ENCODE measurements at places on chromosomes 7 and 10.

- DNase-seq, result no peak
These were observed 159.6 kb downstream of the SLC16A9 start for GRCh38 chr10:59550061-59550460.

DNA sequence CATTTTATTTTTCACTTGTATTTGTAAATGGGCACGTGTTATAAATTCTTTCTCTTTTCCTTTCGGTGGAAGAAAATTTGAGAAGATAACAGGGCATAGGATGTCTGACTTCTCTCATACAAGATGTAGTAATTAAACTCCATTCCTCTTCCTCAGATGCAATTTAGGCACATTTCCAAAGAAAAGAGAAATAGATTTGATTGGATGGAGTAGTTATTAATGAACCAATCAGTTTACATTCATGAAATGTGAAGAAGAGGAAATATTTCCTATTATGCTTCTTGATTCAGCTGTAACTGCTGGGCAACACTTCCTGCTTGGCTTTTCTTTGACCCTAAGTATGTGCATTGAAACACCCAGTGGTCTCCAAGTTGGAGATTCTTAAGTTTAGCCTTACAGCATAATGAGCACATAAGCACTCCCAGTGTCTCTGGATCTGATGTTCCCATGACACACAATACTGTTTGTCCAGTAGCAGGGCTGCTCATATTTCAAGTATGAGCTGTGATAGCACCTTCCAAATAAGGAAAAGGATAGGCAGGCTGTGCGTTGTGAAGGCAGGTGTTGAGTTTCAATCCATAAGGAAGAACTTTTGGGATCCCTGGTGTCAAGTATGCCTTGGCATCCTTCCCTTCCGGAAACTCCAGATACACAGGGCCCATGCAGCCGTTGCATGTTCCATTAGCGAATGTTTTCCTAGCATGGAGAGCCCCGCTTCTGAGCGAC, 33.4 kb upstream of the COBL start:
- DNase-seq, result no peak

- DNase-seq, result no peak
These were observed 123.1 kb upstream of the HPS1 start for GRCh38 chr10:98569853-98570252.

DNA sequence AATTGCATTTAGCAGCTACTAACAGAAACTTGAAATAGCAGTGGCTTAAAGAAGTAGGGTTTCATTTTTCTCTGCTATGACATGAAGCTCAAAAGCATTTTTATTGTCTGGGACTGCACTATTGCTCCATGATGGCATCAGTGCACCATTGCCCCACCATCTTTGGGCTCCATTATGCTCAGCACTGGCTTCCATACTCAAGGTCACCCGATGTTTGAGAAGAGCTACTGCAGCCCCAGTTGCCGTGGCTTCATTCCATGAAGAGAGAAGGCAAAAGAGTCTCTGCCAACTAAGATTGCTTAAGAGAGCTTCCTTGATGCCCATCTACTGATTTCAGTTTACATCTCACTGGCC, 192.2 kb upstream of the LRGUK start:
- no peak for DNase-seq

DNA sequence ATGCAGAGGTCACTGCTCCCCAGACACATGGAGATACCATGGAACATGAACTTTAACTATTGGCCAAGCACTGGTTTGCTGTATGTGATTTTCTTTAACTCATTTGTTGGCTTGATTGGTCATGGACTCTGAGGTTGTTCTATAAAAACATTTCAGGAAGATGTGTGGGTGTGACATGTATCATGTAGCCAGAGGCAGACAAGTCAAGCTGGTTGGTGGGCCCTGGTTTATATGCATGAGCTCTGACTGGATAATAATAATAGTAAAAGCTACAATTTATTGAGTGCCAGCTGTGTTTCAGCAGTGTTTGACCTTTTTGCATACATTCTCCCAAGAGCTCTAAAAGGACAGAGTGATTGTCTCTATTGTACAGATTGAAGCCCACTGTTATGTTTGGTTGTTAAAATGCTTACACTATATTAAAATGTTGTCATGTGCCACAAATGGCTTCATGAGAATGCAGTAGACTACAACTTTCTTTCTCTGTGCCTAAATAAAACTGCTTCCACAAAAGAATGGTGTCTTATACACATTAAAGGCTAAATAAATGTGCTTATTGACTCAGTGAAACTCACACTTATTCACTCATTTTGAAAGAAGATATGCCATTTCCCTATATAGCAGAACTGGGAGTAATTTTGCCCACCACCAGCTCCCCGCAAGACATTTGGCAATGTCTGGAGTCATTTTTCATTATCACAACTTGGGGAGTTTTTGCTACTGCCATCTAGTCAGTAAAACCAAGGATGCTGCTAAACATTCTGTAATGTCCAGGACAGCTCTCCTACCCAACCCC, 243.6 kb upstream of the NFE2L3 start:
- DNase-seq, result no peak

DNA sequence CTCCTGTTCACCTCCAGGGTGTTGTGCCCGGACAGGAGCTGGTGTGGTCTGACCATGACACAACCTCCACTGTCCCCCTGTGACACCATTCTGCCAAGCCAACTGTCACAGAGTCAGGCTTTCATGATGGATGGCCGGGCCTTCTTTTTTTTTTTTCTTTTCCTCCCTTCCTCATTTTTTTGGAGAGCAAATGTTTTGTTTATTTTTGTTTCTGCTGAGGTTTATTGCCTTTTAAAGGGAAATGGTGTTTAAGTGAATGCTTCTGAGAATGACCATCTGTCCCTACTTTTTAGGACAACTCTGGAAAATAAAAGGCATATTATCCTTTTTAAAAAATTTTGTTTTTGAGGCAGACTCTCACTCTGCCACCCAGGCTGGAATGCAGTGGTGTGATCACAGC, 115.1 kb upstream of the NPS start:
- DNase-seq, result no peak

DNA sequence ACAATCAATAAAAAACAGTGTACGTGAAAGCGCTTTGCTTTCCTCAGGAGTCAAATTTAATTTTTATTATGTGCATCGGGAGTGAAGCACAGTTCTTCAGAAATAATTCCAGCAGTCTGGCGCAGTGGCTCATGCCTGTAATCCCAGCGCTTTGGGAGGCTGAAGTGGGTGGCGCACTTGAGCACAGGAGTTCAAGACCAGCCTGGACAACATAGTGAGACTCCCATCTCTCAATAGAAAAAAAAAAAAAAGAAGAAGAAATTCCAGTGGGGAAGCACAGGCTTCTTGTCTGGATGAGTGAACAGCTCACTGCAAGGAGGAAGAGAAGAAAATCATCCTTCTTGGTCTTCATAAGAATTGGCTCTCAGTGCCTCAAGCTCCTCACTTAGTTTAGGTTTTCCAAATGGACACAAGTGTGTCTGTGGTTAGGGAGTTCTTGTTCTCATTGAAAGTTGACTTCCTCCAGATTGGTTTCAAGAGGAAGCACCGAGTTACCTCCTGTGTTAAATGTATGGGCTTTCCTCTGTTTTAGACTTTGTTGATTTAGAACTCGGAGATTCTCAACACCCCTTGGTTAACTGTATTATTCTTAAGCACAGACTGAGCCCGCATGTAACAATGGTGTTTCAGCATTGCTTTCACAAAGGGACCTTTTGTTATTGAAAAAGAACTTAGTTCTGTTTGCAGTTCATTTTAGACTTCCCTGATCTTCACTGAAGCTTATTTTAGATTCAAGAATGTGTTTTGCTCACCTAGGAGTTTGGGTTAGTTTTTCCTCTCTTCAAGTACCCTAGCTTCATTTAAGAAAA, 28.0 kb downstream of the LMTK2 start:
- no peak for DNase-seq

GRCh38 chr10:63554657-63555056, 33.5 kb downstream of the REEP3 start:
- peak; percentile 54 for DNase-seq

DNA sequence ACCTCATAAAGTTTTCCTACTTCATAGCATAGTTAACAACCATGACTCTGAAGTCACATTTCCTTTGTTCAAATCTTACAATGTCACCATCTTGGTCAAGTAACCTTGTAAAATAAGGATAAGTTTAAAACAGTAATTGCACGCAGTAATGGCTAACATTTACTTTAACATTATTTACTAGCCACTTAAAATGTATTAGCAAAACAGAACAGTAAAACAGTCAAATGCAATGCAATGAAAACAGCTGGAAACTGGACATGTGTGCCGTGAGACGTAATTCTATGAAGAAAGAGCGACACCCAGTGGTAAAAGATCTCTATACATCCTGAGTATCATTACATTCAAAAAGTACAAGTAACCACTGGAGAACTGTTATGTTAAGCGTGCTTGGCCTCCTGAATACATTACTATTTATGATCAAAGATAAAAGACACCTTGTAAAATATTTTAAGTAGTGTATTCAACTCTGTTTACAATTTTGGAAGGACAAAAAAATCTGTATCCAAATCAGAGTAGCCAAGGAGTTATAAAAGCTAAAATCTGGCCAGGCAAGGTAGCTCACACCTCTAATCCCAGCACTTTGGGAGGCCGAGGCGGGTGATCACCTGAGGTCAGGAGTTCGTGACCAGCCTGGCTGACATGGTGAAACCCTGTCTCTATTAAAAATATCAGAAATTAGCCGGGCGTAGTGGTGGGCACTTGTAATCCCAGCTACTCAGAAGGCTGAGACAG, 27.2 kb downstream of the ATE1 start:
- DNase-seq, result peak; percentile 10

DNA sequence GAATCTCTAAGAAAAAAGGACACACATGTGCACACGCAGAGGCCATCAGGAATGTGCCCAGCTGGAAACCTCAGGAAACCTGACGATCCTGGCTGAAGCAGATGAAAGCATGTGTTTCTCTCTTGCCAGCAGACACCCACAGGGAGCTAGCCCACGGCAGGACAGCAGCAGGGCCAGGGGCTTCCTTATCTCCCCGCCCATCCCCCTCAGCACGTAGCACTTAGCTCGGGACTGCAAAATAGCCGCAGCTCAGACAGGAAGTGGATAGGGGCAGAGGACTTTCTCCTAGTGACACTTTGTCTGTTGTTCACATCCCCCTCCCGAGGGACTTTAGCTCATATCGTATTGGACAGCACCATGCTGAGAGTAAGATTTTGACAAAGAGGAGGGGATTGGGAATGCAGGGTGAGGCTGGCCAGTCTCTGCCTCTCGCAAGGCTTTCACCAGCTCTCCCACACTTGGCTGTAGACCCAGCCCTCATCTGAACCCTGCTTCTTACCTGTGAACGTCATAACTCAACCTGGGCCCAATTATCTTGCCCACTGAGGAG, 63.8 kb downstream of the MKI67 start:
- DNase-seq, result no peak

DNA sequence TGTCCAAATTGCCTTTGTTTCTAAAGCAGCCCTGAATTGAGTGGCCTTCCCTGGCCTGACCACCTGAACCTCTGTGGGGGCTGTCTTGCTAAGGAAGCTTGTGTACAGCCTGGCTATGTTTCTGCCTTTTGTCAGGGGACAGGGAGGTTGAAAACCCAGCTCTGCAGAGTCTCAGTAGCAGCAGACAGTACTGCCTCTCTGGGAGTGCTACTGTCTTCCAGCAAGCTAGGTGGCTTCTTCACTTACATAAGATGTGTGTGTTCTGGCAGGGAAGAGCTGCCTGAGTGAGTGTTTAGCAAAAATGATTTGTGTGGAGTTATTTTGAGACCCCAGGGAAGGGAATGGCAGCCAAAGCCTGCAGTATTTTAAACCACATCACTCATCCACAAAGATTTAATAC, 57.4 kb downstream of the LRRC4 start:
- DNase-seq, result no peak

GRCh38 chr7:106430535-106431455, 146.0 kb upstream of the NAMPT start:
- DNase-seq, result no peak

GRCh38 chr10:78892338-78893176, 176.2 kb upstream of the ZMIZ1 start:
- DNase-seq, result no peak

DNA sequence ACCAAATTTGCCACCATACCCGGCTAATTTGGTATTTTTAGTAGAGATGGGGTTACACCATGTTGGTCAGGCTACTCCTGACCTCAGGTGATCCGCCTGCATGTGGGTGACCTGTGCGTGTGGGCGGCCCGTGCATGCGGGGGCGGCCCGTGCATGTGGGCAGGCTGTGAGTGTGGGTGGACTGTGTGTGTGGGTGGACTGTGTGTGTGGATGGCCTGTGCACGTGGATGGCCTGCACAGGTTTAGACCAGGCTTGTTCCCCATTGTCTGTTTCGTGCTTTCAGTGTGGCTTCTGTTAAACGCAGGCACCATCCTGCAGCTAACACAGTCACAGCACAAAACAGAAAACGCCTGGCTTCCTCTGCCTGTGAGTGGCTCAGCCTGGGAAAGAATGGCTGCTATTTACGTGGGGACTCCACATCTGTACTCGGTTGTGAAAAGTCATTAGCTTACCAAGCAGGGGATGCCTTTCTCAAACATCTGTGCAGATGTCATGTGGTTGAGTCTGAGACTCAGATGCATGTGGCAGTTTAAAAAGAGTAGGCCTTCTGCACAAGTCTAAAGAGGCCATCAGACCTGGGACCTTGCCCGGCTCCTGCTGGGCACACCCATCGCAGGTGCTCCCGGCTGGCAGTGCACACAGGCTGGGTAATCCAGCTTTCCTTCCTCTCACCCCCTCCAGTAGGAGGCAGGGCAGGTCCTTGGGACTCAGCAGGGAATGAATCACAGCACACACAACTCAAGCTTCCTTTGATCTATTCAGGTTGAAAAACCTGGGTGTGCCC, 91.6 kb downstream of the COBL start:
- no peak for DNase-seq

GRCh38 chr10:78963074-78964034, 105.4 kb upstream of the ZMIZ1 start:
- no peak for DNase-seq

- peak; percentile 63 for DNase-seq
These were observed 17.3 kb upstream of the CSGALNACT2 start for GRCh38 chr10:43120929-43121314.

- peak; percentile 21 for DNase-seq
These were observed 10.3 kb downstream of the ITPRIP start for GRCh38 chr10:104327745-104328645.

DNA sequence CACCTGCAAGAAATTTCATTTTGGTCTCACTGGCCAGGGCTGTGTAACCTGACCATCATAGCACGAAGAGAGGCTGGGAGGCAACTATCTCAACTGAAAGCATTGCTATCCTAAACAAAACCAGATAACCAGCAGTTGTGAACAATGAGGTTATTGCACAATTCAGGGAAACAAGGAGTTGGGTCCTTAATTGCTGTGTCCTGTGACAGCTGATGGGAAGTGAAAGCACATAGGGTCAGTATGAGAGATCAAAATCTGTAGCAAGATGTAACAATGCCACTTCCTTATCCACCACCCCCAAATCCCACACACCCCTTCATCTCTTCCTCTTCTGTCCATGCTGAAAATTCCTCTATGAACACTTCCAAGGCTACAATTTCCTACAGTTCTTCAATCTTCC, 80.2 kb downstream of the HTR7 start:
- DNase-seq, result no peak

- DNase-seq, result peak; percentile 97
These were observed at the start of gene STMP1 for GRCh38 chr7:135662373-135663114. Gene STMP1 (plus strand): TSS chr7:135662514.

GRCh38 chr7:117249696-117250095, 73.2 kb downstream of the WNT2 start:
- DNase-seq, result no peak

Measured in CD4-positive, alpha-beta T cell treated with Interleukin-6 for 4 hours (primary cell).